ENCODE measurements at places on chromosomes 11 and 22.
A peak's percentile ranks its signal among the peaks of the same experiment; 100 is the strongest.

DNA sequence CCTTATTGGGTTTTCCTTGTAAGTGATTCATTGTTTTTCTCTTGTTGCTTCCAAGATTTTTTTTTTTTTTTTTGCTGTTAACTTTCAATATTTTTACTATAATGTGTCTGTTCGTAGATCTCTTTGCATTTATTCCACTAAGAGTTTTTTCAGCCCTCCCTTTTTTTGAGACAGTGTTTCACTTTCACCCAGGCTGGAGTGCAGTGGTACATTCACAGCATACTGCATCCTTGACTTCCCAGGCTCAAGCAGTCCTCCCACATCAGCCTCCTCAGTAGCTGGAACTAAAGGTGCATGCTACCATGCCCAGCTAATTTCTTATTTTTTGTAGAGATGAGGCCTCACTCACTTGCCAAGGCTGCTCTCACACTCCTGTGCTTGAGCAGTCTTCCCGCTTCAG is 1282.0 kb upstream of the CNTN5 start:
- no peak for DNase-seq

DNA sequence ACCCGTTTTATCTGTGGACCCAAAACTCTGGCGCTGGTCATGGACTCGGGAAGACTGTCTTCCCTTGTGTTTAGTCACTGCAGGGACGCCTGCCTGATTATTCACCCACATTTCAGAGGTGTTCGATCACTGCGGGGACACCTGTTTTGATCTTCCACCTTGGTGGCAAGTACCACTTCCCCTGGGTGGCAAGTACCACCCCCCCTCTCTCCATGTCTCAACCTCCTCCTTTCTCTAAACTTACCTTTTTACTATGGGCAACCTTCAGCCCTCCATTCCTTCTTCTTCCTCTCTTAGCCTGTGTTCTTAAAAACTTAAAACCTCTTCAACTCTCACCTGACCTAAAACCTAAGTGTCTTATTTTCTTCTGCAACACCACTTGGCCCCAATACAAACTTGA is 1.9 kb upstream of the NDUFC2 start:
- DNase-seq, result no peak

- DNase-seq, result no peak
These were observed 3.8 kb upstream of the SHISAL1 start for GRCh38 chr22:44316393-44317122.

GRCh38 chr11:43810929-43811596 is 69.6 kb upstream of the ALKBH3 start:
- DNase-seq, result no peak

DNA sequence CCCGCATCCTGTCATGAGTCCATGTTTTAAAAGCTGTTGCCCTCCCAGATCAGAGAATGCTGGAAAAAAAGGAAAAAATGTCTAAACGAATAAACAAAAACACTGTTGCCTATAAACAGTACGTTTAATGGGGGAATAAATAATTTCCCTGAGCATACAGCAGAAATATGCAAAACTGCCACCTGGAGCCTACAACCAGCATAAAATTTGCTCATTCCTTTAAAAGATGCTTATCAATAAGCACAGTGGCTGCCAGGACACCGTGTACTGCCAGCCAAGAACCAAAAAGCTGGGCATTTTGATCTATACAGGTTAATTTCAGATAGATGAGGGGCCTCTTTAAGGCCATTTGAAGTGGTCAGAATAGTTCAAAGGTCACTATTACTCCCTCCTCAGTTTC is 5.7 kb upstream of the CPT1A start:
- no peak for DNase-seq

DNA sequence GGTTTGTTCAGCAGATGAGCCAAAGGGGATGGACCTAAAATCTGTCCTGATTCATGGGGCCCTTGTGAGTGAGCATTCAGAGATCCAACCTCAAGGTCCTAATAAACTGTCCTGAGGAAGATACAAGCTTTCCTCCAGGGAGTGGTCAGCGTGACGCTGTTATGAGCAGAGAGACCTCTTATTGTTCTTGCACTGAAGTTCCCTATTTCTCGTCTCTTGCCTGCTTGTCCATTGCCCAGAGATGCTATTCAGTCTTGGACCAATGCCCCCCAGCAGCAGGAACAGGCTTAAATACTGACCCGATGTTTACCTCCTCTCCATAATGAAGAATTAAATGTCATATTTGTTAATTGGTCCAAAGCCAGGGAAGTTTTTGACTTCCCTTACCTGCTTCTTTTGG is 225.2 kb upstream of the PGR start:
- no peak for DNase-seq

DNA sequence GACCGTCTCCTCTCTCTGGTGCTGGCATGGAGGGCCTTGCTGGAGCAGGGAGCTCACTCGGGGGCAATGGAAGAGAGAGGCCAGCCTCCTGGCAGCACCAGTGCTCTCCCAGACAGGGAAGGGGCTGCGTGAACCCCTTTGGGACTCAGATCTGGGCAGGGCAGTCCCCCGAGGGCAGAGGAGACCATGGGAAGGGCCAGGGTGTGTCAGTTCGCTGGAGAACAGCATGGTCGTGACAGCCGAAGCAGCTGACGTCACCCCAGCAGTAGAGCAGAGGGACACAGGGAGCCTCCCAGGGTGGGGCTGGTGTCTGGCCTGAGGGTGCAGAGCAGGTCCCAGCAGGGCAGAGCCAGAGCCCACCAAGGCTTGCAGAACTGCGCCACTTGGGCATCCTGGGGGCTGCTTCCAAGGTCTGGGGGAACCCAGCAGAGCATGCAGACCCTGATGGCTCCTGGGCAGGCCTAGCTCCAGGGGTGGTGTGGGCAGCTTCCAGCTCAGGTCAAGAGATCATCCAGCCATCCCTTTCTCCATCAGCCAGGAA is 71.0 kb upstream of the KCNQ1OT1 start:
- no peak for DNase-seq

GRCh38 chr11:73998846-73999575 is 9.9 kb downstream of the UCP3 start:
- no peak for DNase-seq

GRCh38 chr22:29854432-29854831 is 16.4 kb upstream of the ASCC2 start:
- DNase-seq, result no peak

DNA sequence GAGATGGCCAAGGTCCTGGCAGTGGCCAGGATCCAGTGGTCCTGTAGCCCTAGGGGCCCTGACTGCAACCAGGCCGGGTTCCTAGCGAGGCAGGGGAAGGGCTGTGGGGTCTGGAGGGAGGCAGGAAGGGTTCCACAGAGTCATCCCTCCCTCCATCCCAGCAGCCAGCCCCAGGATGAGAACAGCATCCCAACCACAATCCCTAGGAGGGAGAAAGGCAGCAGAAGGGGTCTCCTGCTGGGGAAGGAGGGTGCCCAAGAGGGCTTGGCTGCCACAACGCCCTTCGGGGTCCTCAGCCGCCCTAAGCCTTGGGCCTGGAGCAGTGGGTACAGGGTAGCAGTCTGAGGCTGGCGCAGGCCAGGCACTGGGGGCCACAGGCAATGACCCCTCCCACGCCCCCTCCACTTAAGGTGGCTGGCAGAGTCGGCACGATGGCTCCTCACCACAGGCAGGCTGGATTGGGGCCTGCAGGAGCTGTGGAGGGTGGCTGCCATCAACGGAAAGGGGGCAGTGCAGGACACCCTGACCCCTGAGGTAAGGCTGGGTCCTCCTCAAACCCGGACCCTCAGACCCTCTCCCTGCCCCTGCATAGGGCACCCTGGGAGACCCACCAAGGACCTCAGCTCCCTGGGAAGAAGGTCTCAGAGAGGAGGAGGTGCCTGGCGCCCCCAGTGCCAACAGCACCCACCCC is 7.2 kb downstream of the SLC22A12 start:
- no peak for DNase-seq

DNA sequence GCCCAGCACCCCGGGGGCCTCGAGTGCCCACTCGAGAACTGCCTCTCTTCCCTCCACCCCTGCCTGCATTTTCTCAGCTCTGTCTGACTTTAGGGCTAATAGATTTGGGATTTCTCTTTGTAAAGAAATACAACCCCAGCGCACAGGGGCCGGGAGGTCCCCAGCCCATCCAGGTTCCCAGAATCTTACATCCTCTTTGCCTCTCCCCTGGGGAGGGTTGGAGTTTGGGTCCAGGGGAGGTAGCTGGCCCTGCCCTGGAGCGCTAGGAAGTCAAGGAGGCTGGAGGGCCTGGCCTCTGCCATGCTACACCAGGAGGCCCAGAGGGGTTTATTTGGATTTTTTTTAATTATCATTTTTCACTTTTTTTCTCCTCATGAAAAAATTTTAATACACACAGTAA is 65.7 kb upstream of the LMO1 start:
- DNase-seq, result no peak

DNA sequence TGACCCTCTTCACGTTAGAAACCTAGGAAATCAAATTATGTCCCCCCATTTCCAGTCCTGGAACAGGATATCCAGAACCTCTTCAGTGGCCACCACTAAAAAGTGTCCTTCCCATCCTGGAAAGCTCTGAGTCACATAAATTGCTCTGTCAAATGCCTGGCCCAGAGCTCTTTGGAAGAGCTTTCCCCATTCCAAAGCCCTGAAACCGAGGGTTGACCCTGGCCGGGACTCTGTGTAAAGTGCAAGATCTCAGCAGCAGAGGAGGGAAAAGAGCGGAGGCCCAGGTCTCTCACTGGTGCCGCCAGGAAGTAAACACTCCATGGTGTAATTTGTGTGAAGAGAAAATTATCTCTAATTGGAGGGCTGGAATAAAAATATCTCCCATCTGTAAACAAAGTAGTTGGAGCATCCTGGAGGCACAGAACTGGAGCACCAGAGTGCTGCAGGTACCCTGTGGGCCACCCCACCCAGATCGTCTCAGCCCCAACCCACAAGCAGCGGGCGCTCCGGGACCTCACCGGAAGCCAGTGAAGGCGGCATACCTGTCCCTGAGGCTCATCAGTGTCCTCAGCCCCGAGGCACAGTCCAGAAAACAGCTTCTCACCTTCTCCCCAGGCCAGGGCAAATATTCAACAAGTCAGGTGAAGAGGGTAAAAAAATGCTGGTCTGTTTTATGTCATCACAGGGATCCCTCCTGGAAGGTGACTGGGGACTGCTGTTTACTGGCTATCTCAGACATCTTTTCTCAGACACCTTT is 4.7 kb upstream of the JAM3 start:
- no peak for DNase-seq

DNA sequence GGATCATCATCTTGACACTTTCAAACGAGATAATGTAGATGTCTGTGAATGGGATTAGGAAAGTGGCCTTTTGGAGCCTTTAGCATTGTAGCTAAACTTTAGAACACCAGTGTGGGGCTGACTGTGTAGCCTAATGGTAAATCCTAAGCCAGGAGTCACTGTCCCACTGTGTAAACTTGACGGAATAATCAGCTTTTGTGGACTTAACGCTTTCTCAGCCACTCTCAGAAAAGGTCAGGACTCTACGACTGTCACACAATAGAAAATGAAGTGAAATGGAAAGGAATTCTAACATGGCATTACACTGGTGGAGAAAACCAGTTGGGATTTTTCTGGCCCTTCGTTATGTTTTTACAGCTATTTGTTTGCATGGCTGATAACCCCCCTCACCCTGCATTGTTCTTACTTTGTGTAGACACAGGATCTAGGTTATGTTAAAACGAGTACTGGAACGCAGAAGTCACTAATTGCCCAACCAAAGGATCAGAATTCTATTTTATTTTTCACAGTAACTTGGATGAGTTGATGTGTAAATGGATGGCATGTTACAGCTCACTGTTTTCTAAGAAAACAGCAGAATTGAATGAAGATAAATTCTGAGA is 22.0 kb upstream of the GRAMD1B start:
- no peak for DNase-seq

- DNase-seq, result no peak
These were observed 731.5 kb downstream of the NTM start for GRCh38 chr11:132101881-132102280.

- peak; percentile 33 for DNase-seq
These were observed 929 bp downstream of the PRDM10 start for GRCh38 chr11:130001461-130002351.

- no peak for DNase-seq
These were observed 6.0 kb downstream of the ANKK1 start for GRCh38 chr11:113393501-113393985.

GRCh38 chr22:36180928-36181327 is 20.4 kb upstream of the APOL3 start:
- no peak for DNase-seq

DNA sequence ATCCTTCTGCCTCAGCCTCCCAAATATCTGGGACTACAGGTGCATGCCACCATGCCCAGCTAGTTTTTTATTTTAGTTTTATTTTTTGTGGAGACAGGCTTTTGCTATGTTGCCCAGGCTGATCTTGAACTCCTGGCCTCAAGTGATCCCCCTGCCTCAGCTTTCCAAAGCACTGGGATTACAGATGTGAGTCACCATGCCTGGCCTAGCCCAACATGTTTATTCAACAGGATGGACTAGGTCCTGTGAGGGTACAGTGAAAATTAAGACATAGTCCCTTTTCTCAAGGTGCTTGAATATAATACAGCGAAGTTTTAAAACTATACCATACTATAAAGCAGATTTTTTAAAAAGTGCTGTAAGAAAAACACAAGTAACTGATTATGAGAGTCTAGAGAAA is 45.2 kb upstream of the EED start:
- DNase-seq, result no peak

GRCh38 chr22:36399472-36399778 is 11.7 kb upstream of the MYH9 start:
- DNase-seq, result no peak

- no peak for DNase-seq
These were observed 12.2 kb downstream of the TUBGCP6 start for GRCh38 chr22:50232481-50233151.

- DNase-seq, result no peak
These were observed 19.1 kb downstream of the LRP5 start for GRCh38 chr11:68331338-68331947.

- no peak for DNase-seq
These were observed 562.6 kb upstream of the CADM1 start for GRCh38 chr11:116066777-116067176.

GRCh38 chr11:17718510-17718962 is 835 bp upstream of the MYOD1 start:
- no peak for DNase-seq

GRCh38 chr22:39933741-39934140 is 26.5 kb upstream of the TMA7B start:
- no peak for DNase-seq

DNA sequence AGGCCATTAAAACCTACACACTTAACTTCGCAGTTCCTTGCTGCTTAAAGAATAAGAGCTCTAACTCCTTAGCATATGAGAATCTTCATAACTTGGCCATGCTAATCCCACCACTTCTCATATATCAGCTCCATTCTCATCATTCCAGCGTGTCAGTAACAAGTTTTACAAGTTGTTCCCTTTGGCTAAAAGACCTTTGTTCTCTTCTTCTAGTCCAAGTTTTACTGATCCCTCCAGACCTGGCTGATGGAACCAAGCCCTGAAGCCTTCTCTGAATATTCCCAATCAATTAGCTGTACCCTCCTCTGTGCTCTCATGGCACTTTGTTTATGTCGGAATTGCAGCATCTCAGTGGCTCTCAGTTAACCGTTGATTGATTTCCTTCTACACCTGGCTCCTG is 35.8 kb downstream of the GAB2 start:
- no peak for DNase-seq

- no peak for DNase-seq
These were observed 11.9 kb downstream of the VSIG10L2 start for GRCh38 chr11:125957618-125958332.

Data from activated CD4-positive, alpha-beta T cell treated with anti-CD3 and anti-CD28 coated beads for 4 hours (primary cell).